ENCODE measurements at places on chromosomes 4 and X.
A peak's percentile ranks its signal among the peaks of the same experiment; 100 is the strongest.

DNA sequence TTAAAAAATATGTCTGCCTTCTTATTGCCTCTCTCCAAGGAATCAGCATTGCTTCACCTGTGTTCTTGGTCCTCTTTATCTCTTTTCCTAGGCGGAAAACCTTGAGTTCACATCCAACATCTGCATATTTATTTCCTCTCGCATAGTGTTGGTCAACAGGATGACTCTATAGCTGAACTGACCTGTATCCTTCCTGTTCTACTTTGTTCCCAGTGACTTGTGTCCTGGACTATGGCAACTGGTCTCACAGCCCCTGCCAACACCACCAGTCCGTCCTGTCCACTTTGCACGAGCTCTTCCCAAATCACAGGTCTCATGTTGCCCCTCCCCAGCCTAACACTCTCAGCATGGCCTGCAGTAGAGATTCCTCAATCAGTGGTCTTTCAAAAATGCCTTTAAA lies 2.0 kb downstream of the DIPK2B start:
- DNase-seq = no peak

- DNase-seq = no peak
These were observed 85.0 kb downstream of the ADRA2C start for GRCh38 chr4:3851211-3851610.

DNA sequence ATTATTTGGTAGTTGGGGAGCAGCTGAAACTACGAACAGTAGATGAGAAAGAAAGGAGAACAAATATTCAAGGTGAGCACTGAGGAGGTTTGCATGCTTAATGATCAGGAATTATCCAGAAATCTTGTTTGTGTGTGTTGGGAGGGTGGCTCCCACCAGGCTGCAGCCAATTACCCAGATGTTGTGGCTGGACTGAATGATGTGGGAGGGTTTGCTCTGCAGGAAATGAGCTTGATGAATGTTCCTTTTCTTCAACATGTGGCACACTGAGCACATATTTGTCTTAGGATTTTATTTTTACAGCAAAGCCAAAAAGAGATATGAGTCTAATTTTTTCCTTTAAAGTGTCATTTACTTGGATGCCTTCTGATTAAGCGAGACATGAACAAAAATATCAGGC lies 48.3 kb upstream of the AMOT start:
- DNase-seq = no peak

DNA sequence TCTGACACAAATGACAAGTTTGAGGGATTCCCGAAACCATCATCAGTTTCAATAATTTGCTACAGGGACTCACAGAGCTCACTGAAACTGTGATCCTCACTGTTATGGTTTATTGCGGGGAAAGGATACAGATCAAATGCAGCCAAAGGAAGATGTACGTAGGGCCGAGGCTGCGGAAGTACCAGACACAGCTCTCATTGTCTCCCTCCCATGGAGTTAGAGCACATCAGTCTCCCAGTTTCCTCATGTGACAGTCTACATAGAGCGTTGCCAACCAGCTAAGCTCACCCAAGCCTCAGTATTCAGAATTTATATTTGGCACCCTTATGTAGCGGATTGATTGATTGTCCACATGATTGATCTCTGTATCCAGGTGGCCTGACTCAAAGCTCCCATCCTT lies 137.8 kb upstream of the TENM3 start:
- DNase-seq = no peak

- no peak for DNase-seq
These were observed 35.7 kb upstream of the SH3D19 start for GRCh38 chr4:151361126-151361525.

DNA sequence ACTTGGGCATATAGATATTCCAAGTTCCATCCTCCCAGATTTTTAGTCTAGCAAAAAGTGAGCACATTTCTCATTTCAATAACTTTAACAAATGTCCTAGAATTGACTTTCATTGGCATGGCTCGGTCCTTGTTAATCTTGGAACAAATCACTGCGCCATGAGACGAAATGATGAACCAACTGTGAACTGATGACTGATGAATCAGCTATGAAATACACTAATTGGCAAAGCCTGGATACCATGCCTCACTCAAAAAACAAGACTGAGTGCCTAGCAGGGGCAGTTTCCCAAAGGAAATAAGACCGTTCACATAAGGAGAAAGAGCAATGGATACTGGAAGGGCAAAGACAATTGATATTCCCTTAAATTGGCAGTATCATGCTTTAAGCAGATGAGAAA lies 248.6 kb upstream of the VEGFC start:
- DNase-seq = no peak

GRCh38 chrX:39874202-39874816 lies 223.4 kb downstream of the BCOR start:
- DNase-seq = peak; percentile 36

DNA sequence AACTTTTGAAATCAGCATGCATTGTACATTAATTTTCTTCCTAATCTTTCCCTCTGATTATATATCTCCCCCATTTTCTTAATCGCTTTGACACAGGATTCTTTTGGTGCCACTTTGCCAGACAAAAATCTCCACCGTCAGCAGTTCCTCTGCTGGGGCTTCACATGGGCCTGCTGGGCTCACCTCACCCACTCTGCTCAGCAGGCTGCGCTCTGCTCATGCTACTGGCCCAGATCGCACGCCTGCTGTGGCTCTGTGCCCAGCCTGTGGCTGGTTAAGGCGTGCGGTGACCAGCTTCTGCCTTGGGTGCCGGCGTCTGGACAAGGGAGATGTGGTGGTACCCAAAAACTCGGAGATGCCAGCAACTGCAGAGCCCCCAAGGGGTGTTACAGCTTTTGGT lies 31.1 kb downstream of the UCHL1 start:
- DNase-seq = no peak

- DNase-seq = no peak
These were observed 61.2 kb downstream of the HMGB2 start for GRCh38 chr4:173272996-173273395.

DNA sequence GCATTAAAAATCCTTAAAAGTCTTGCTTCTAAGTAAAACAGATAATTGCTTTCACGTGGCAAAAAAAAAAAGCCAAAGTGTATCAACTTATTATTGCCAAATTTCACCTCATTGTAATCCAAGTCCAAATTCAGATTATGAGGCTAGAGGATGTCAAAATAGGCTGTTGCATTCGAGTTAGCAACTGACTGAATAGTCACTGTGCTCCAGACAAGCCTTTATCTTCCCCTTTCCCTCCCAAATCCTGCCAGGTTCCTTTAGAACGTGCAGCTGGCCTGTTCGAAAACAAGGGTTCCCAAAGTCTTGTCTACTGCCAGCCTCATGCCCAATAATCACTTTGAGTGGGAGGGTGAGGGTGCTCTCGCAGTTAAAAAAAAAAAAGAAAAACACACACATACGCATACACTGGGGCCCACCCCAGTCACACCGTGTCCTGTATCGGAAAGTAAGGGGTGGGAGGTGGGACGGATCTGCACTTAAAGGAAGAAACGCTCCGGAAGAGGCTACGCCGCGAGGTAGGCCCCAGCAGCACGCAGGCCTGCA lies 603 bp downstream of the MAD2L1 start:
- DNase-seq = peak; percentile 52

DNA sequence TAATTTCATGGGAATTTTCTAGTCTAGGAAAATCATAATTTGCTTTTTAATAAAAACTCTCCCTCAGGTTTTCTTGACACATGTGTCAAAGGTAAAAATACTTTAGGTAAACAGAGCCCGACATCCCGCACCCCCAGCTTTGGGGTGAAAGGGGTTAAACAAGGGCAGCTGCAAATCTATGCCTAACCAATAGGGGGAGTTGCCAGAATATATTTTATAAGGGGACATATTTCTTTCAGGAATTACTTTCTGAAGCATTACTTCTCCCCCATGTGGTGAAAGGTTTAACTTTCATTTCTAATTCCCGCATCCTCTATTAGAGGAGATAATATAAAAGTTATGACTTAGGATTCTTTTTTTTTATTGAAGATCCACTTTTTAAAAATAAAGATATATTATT lies 53.9 kb upstream of the HEPH start:
- DNase-seq = no peak

- no peak for DNase-seq
These were observed 597.2 kb downstream of the INPP4B start for GRCh38 chr4:142248946-142249345.

DNA sequence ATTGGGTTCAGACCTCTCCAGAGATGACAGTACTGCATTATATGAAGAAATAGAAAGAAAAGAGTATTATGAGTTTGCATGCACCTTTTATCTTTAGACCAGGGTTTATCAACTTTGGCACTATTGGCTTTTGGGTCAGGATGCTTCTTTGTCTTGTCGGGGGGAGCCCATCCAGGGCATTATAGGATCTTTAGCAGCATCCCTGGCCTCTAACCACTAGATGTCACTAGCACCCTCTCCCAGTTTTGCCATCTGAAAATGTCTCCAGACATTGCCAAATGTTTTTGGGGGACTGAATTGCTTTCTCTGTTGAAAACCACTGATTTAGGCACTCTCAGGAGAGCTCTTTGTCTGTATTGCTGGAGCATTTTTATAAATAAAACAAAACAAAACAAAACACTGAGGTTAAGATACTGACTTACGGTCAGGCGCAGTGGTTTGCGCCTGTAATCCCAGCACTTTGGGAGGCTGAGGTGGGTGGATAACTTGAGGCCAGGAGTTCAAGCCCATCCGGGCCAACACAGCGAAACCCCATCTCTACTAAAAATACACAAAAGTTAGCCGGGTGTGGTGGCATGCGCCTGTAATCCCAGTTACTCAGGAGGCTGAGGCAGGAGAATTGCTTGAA lies 23.6 kb downstream of the CA5B start:
- DNase-seq = no peak

GRCh38 chr4:58849026-58849425 lies 1738.8 kb upstream of the IGFBP7 start:
- no peak for DNase-seq

- DNase-seq = no peak
These were observed 228.8 kb downstream of the ADGRL3 start for GRCh38 chr4:61428950-61429349.

DNA sequence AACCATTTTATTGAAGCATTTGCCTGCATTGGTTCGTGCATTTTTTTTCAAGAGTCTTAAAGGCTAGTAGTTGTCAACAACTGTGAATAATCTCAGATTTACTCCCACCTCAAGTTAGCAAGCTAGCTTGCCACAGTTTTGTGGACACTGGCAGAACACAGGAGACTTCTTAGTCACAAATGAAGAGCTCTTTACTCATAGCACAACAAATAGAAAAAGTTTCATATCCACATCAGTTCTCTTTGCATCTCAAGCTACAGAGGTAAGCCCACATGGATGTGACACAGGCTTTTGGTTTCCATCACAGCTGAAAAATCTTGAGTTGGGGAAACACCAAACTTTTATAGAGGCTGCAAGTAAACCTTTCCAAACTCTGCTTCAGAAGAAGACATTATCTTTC lies 2315.7 kb upstream of the TENM3 start:
- DNase-seq = no peak

GRCh38 chr4:146255874-146256273 lies 41.5 kb downstream of the REELD1 start:
- DNase-seq = no peak

DNA sequence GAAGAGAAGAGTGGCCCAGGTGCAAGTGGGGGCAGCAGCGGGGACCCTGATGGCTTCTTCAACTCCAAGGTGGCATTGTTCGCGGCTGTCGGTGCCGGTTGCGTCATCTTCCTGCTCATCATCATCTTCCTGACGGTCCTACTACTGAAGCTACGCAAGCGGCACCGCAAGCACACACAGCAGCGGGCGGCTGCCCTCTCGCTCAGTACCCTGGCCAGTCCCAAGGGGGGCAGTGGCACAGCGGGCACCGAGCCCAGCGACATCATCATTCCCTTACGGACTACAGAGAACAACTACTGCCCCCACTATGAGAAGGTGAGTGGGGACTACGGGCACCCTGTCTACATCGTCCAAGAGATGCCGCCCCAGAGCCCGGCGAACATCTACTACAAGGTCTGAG lies 11.4 kb downstream of the EFNB1 start:
- no peak for DNase-seq

GRCh38 chrX:3757510-3758025 lies 44.1 kb upstream of the PRKX start:
- DNase-seq = no peak

- DNase-seq = no peak
These were observed 4.8 kb upstream of the NKAP start for GRCh38 chrX:119948381-119948780.
